Activated T-helper 2 cell treated with anti-CD3 and anti-CD28 coated beads, Interferon-gamma antibody, Interleukin-2, Interleukin-4, amounts not matched to agents 10 μg/mL and 5 μg/mL and 100 μg/mL, durations not matched to agents 14 hours and 24 hours and 36 hours (primary cell): ENCODE measurements at places on chromosomes 12 and 14. TPM values are rescaled to one million over a fixed set of nuclear protein-coding genes. Genes with fewer than 3 reads are reported as not detected.

Gene RIMBP2
- total RNA-seq = not detected in 2 replicates

Gene LRP6
- 0.55 and 1.5 TPM in 2 replicates for total RNA-seq

Gene PLCZ1
- total RNA-seq = not detected in 2 replicates

Gene NT5DC3
- 10.9 and 12.0 TPM in 2 replicates for total RNA-seq

Gene HOXC10
- not detected in 2 replicates for total RNA-seq
